Endothelial cell (in vitro differentiated cells): ENCODE measurements at places on chromosomes 7 and 10. TPM values are rescaled to one million over a fixed set of nuclear protein-coding genes. Genes with fewer than 3 reads are reported as not detected.

- H3K27me3 ChIP-seq, result peaks cover 6% of the 10 kb centered on the region
- H3K36me3 ChIP-seq, result peaks cover 10% of the 10 kb centered on the region
- H3K4me1 ChIP-seq, result peaks cover 9% of the 10 kb centered on the region
- H3K4me3 ChIP-seq, result no peak overlapping the region
- no peak overlapping the region for H3K27ac ChIP-seq
- DNase-seq, result no peak
These were observed 13.2 kb upstream of the FAM107B start for GRCh38 chr10:14787938-14788337.

- H3K27me3 ChIP-seq, result no peaks in the 10 kb centered on the region
- no peaks in the 10 kb centered on the region for H3K36me3 ChIP-seq
- no peak overlapping the region for H3K27ac ChIP-seq
- H3K4me3 ChIP-seq, result no peak overlapping the region
- DNase-seq, result no peak
- peaks cover 10% of the 10 kb centered on the region for H3K4me1 ChIP-seq
These were observed 630.0 kb downstream of the NRG3 start for GRCh38 chr10:82505009-82505408.

- peaks cover 7% of the 10 kb centered on the region for H3K4me1 ChIP-seq
- H3K36me3 ChIP-seq, result no peaks in the 10 kb centered on the region
- H3K27ac ChIP-seq, result no peak overlapping the region
These were observed 91.0 kb upstream of the FAM20C start for GRCh38 chr7:101146-102046.

GRCh38 chr7:101586078-101586905, 42.8 kb downstream of the MYL10 start:
- H3K4me1 ChIP-seq, result peaks cover 8% of the 10 kb centered on the region
- H3K4me3 ChIP-seq, result no peak overlapping the region
- DNase-seq, result no peak

GRCh38 chr10:31081937-31082840, 50.5 kb upstream of the ZNF438 start:
- H3K36me3 ChIP-seq, result no peaks in the 10 kb centered on the region
- peaks cover 4% of the 10 kb centered on the region for H3K4me1 ChIP-seq
- DNase-seq, result no peak
- H3K4me3 ChIP-seq, result no peak overlapping the region
- H3K27ac ChIP-seq, result no peak overlapping the region

NUDT13 gene
- total RNA-seq, result 2.3 TPM

GRCh38 chr7:135253851-135254771, 20.5 kb downstream of the STRA8 start:
- H3K4me3 ChIP-seq, result no peak overlapping the region
- peak; percentile 12 for DNase-seq
- H3K4me1 ChIP-seq, result peaks cover 8% of the 10 kb centered on the region
- no peaks in the 10 kb centered on the region for H3K36me3 ChIP-seq

DNA sequence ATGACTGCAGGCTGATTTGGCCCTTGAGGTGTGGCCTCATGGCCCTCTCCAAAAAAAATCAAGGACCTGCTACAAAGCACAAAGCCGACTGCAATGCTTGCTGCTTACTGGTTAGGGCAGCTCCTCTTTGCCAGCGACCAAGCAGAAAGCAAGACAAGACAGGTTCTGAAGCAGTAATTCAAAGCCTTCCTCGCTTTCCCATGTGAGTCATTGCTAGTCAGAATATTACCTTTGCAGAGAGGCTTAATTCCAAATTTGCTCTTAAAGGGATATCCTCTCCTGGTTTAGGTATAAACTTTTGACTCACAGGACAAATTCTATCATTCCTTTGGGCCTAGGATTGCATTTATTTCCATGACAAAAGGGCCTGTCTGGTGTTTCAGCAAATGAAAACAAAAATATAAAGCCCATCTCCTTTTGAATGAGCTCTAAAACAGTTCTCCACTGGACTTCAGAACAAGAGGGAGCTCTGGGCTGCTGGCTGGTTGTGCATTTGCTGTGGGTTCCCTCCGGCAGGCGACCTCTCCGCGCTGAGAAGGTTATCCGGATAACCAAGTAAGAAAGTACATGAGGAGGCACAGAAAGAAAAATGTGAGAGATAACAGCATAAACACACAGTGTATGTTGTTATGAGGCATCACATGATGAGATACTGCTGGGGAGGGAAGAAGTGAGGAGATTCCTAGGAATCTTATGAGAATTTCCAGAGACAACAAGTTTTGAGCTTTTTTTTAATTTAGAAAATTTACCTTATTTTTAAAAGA, 90.8 kb downstream of the EGFR start:
- no peak overlapping the region for H3K27ac ChIP-seq
- H3K27me3 ChIP-seq, result peaks cover 5% of the 10 kb centered on the region
- DNase-seq, result no peak
- no peak overlapping the region for H3K4me3 ChIP-seq
- no peaks in the 10 kb centered on the region for H3K36me3 ChIP-seq

- H3K36me3 ChIP-seq, result no peaks in the 10 kb centered on the region
- H3K27ac ChIP-seq, result no peak overlapping the region
- DNase-seq, result no peak
- H3K4me3 ChIP-seq, result no peak overlapping the region
- no peaks in the 10 kb centered on the region for H3K4me1 ChIP-seq
- H3K27me3 ChIP-seq, result no peaks in the 10 kb centered on the region
These were observed 1001.2 kb upstream of the POT1 start for GRCh38 chr7:125930848-125931247.

AGAP3 gene
- total RNA-seq, result 206 TPM

DNA sequence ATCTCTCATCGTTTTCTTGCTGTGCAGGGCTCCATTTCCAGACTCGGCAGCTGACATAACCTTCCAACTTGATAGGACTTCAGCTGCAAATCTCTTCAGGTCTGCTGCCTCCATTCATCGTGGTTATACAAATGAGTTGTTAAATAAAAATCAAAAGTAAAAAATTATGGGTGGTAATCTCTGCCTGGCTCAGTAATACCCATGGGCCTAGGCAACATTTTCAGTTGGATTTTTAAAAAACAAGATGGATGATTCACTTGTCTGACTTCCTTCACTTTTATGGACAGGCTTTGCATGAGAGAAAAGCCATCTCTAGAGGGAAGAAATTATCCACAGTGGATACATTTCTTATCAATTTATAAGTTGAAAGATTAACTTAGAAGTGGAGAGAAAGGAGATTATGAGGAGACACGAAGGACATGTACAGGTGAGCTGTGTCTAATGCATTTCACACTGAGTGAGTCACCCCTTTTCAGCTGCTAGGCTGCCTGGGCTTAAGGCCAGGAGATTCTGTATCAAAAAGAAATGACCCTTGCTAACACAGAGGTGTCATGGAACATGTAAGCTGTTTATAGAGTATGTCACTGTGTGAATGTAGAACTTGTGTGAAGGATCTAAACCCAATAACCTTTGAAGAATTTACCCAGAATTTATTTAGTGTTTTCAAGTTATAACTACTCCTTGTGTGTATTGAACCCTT, 495.1 kb downstream of the AUTS2 start:
- DNase-seq, result no peak
- H3K27ac ChIP-seq, result no peak overlapping the region
- H3K4me3 ChIP-seq, result no peak overlapping the region
- H3K4me1 ChIP-seq, result peaks cover 11% of the 10 kb centered on the region
- peaks cover 2% of the 10 kb centered on the region for H3K27me3 ChIP-seq
- no peaks in the 10 kb centered on the region for H3K36me3 ChIP-seq

DNA sequence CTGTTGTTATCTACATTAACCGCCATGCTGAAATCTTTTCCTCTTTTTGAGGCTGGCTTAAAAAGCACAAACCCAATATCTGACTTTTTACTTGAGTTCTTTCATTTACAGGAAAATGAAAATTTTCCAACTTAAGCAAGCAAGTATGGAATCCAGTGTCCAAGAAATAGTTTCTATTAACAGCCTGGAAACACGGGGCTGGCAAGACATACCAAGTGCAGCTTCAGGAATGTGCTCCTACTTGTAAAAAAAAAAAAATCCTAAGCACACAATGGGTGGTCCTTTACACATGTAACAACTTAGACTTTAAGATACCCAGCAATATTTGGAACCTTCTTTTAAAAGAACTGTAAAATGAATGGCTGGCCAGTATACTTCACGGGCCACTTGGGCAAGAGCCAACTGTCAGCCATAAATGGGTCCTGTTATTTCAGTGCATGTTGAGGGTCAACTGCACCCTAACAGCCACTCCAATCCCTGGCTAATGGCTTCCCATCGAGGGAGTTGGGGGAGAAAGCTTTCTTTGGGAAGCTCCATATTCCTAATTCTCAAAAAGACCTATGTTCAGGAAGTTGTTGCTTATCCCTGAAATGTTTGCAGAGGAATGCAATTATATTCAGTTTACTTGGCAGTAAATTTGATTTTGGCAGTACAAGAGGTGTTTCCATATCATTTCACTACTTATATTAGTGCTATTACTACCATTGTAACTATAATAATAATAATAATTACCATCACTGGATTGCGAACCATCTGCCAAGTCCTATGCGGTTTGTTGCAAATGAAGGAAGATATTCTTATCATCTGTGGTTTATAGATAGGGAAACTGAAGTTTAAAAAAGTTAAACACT, 236.4 kb upstream of the TMEM72 start:
- no peak overlapping the region for H3K27ac ChIP-seq
- H3K4me3 ChIP-seq, result no peak overlapping the region
- no peaks in the 10 kb centered on the region for H3K27me3 ChIP-seq
- H3K4me1 ChIP-seq, result no peaks in the 10 kb centered on the region

MRC1 gene
- total RNA-seq, result 35.7 TPM

DNA sequence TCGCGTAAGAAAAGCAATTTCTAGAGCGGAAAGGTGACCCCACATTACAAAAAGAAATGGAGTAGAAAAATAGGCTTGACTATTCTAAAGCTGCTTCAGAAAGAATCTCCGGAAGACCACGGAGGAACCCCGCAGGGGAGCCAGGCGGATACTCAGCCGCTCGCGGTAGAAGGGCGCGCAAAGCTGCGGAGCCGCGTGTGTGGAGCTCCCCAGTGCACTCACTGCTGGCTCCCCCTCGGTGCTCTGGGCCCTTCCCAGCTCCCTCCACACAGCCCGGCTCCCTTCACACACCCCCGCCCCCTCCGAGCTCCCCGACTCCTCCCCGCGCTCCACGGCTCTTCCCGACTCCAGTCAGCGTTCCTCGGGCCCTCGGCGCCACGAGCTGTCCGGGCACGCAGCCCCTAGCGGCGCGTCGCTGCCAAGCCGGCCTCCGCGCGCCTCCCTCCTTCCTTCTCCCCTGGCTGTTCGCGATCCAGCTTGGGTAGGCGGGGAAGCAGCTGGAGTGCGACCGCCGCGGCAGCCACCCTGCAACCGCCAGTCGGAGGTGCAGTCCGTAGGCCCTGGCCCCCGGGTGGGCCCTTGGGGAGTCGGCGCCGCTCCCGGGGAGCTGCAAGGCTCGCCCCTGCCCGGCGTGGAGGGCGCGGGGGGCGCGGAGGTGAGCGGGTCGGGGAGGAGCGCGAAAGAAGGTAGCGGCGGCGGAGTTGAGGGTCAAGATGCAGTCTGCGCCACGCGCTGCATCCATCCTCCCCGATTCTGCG, at the start of gene STEAP2:
TSS of gene STEAP2 (plus strand) at position 350 of the 758 bp plus-strand sequence. CDS start 13,343 bp downstream, outside the sequence.
- H3K4me3 ChIP-seq, result peak within 1 kb of the TSS; percentile 96
- H3K36me3 ChIP-seq, result no peaks in the 10 kb centered on the region

- H3K27ac ChIP-seq, result no peak overlapping the region
- H3K27me3 ChIP-seq, result peaks cover 2% of the 10 kb centered on the region
- no peaks in the 10 kb centered on the region for H3K4me1 ChIP-seq
- no peaks in the 10 kb centered on the region for H3K36me3 ChIP-seq
- no peak overlapping the region for H3K4me3 ChIP-seq
These were observed 638.1 kb upstream of the POT1 start for GRCh38 chr7:125567686-125568085.

GRCh38 chr7:112226701-112227276, 20.3 kb downstream of the ZNF277 start:
- no peak overlapping the region for H3K4me3 ChIP-seq
- DNase-seq, result no peak
- no peak overlapping the region for H3K27ac ChIP-seq
- H3K4me1 ChIP-seq, result no peaks in the 10 kb centered on the region
- no peaks in the 10 kb centered on the region for H3K27me3 ChIP-seq

GRCh38 chr10:6204063-6204340, 1.3 kb downstream of the PFKFB3 start:
- peaks cover 11% of the 10 kb centered on the region for H3K4me1 ChIP-seq
- H3K27ac ChIP-seq, result no peak overlapping the region
- H3K36me3 ChIP-seq, result peaks cover 4% of the 10 kb centered on the region
- peak; percentile 41 for DNase-seq

DNA sequence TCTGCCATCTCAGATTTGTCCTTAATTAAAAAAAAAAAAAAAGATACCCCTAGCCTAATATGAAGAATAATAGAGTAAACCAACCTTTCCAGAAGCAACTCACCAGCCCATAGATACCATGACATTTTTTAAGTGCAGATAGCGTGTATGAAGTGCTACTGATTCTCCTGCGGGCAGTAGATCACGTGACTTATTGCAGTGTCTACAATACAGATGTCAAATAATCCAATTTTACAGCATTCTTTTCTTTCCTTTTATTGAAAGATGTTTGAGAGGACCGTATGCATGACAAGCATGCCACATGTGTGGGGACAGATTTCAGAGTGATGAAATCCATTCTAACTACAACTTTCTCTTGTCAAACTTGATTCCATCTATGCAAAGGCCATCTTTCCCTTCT, 232.9 kb upstream of the SP4 start:
- H3K4me3 ChIP-seq, result no peak overlapping the region
- no peaks in the 10 kb centered on the region for H3K4me1 ChIP-seq
- H3K27ac ChIP-seq, result no peak overlapping the region

DNA sequence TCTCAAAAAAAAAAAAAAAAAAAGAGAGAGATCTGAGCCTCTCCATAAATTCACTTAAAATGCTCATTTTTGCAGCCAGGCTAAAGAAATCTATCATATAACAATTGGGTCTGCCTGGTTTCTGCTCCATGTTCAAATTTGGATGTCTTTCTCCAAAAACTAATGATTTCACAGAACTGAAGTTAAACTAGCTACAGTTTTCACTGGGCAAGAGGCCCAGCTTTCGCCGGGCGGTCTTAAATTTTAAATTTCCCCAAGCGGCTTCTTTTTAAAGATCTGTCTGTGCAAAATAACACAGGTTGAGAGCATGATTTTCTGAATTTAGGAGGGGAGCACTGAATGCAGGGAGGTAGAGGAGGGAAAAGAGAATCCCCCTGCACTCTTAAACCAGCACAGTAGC, 603.4 kb downstream of the KCNMA1 start:
- no peak overlapping the region for H3K4me3 ChIP-seq

CHCHD2 gene
- 1.7 TPM for total RNA-seq

- DNase-seq, result no peak
- peak overlapping the region; percentile 2 for H3K4me3 ChIP-seq
- H3K36me3 ChIP-seq, result no peaks in the 10 kb centered on the region
- H3K27me3 ChIP-seq, result peaks cover 6% of the 10 kb centered on the region
- no peak overlapping the region for H3K27ac ChIP-seq
These were observed 156.6 kb upstream of the LYZL2 start for GRCh38 chr10:30786131-30786530.

CCDC146 gene
- 4.5 TPM for total RNA-seq

DNA sequence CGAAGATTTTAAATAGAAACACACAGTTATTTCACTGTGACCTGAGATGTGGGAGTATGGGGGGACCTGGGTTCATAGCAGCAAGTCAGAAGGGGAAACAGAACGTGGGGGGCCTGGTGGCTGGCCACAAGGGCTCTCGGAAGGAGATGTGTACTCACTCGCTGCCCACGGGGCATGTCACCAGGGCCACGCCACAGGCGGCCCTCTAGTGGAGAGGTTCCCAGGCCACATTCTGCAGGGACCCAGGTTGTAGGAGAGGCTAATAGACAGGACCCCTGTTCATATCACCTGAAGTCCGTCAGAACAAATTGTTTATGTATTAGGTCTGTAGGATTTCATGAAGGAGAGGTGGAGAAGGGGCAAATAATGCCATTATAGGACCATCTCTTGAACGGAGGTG, 25.1 kb upstream of the SVOPL start:
- H3K27ac ChIP-seq, result no peak overlapping the region
- no peaks in the 10 kb centered on the region for H3K4me1 ChIP-seq
- no peaks in the 10 kb centered on the region for H3K36me3 ChIP-seq
- no peak overlapping the region for H3K4me3 ChIP-seq
- DNase-seq, result peak; percentile 16
- peaks cover 2% of the 10 kb centered on the region for H3K27me3 ChIP-seq
